ENCODE measurements at places on chromosomes 2 and 18.
A peak's percentile ranks its signal among the peaks of the same experiment; 100 is the strongest.

DNA sequence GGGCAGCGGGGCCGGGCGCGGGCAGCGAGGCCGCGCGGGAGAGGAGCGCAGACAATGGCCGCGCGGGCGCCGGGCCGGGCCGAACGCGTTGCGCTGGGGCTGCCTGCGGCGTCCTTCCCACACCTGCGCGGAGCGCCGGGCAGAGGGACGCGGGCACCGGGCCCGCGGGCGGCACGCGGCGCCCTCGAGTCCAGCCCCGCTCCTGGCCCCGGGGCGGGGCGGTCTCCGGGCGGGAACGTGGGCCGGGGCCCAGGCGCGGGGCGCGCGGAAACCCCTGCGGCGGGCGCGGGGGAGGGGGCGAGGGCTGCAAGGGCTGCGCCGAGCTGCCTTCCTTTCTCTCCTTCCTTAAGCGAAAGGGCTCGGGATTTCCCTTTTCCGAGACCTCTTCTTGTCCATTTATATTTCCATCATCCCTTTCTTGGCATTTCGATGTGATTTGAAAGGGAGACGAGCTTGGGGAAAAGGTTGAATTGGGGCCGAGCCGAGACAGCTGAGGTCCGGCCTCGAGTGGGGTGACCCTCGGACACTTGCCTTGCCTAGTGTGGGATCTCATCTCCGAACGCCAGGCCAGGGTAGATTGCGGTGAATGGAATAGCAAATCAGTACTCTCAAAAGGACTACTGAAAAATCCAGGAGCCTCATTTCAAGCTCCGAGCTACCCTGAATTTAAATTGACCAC lies 676 bp downstream of the KLHL23 start:
- DNase-seq = no peak

GRCh38 chr18:59742325-59743111 lies 45.3 kb upstream of the CCBE1 start:
- DNase-seq = peak; percentile 97

GRCh38 chr2:1170241-1170640 lies 219.6 kb downstream of the SNTG2 start:
- DNase-seq = no peak

DNA sequence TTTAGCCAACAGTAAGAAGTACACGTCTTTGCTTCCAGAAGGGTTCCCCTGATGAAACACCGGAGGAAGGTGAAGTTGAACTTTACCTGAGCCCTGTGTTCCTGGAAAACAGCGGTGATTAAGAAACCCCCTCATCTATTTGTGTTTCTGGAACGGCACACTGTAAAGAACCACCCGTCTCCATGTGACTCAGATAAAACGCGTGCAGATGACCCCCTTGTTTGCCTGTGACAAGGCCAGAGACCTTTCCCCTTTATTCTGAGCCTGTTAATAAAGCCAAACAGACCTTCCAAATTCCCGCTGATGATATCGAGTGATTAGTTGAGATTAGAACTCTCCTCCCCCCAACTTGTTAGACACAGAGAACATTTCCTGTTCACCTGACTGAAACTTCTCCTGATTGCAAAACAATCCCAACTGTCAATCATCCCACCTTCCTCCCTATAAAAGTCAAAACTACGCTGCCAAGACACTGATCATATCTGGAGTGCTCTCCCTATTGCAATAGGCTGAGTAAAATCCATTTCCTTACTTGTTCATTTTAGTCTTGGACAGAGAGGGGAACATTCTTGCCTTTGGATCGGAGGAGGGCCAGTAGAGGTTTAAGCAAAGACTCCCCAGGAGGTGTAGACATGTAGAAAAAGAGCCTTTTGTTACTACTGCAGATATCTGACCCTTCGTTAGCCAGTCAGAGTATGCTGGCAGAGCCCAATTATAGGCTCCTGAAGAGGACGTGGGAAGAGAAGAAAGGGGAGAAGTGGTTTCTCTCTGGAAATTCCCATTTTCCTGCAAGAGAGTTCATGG lies 914 bp upstream of the IWS1 start:
- DNase-seq = no peak

DNA sequence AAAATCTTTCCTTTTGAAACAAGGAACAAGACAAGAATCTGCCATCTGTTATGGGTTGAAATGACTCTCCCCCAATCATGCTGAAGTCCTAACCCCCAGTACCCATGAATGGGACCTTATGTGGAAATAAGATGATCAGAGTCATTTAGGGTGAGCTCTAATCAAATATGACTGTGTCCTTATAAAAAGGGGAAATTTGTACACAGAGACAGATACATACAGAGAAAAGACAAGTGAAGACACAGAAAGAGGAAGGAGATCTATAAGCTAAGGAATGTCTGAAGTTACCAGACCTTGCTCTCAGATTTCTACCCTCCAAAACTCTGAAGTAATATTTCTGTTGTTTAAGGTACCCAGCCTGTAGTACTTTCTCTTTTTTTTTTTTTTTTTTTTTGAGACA lies 15.7 kb downstream of the TGFBRAP1 start:
- DNase-seq = no peak

DNA sequence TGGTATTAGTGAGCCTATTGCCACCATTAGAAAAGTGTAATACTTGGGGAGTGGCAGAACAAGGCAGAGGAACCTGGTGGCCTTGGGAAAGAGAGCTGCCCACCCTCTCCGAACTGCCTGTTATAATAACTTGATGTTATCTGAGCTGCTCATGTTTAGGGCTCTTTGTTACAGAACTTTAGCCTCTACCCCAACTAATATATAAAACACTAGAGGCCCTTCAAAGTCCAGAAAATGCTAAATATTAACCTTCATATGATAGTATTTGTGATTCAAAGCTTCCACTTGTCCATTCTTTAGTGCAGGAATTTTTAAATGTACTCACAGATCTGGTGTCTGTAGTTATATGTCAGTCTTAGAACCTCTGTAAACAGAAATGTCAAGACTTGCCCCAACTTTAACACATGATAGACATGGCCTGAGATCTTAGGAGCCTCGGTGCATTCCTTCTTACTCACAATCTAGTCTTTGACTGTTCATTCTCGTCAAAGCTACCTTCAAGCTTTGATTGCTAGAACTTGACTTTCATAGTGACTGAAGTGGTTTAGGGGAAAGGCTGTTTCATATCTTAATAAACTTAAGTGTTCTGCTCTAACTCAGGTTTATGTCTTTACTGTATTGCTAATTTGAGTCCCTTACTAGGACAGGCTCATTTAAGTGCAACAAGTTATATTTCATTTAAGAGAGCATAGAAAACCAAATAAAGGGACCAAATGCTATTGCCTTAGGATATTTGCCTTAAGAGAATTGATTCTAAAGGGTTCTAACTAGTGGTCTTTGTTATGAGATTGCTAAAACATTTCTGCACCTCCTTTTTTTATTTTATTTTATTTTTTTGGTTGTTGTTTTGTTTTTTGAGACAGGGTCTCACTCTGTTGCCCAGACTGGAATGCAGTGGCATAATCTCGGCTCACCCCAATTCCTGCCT lies 41.6 kb downstream of the DDX1 start:
- DNase-seq = no peak

- DNase-seq = peak; percentile 38
Observed at GRCh38 chr2:26346454-26347053, at the start of gene ADGRF3. Gene ADGRF3 (minus strand): TSS chr2:26346789. CDS start chr2:26346234, 555 bp downstream.

DNA sequence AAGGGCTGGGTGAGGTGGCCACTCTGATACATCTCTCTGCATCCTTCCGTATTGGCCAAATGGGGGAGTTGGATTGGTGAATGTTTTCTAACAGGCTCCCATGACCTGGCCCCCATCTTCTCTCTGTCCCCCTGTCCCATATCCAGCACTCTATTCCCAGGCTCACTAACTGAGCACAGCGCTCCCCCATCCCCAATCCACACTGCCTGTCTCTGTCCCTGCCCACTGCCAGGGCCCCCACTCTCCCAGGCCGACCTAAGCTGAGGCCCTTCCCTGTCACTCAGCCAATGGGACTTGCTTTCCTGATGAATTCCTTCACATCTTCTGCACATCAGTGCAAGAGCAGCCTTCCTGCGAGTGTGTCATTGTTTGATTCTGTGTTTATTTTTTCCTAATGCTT lies 216.8 kb upstream of the MYT1L start:
- DNase-seq = no peak

All from fibroblast of skin of right biceps (primary cell).